ENCODE measurements at places on chromosomes 7 and 10. TPM values are rescaled to one million over a fixed set of nuclear protein-coding genes. Genes with fewer than 3 reads are reported as not detected.

DNA sequence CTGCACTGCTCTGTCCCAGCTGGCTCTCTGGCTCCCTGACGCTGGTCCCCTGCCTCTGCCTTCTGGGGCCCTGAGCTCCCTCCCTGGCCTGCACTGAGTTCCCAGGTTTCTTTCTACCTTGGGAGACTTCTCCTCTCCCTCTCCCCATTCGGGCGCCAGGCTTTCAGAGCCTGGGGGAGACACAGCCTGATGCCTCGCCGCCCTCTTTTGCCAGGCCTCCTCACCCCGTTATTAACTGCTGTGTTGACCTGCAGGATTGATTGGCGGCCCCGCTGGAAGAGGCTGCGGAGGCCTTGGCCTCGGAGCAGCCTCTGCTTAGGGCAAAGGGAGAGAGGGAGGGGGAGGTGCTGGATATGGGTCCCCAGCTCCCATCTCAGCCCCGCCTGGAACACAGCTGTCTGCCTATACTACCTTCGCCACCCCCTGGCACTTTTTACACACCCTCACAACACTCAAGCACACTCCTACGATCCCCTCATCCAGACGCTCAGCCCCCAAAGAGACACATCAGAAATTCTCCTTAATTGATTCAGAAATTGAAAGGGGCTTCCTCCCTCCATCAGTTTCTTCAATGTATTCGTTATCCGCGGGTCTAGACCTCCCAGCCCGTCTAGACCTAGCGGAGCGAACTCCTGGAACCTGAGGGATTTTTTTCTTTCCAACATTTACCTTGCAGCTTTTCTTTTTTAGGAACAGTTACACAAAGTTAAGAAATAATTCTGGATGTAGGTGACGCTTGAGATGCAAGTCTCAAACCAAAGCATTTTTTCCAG is 7.1 kb upstream of the PAX2 start:
- H3K27me3 ChIP-seq: peaks cover 100% of the 10 kb centered on the region
- no peak overlapping the region for H3K27ac ChIP-seq
- no peak for DNase-seq
- H3K36me3 ChIP-seq: no peaks in the 10 kb centered on the region
- no peaks in the 10 kb centered on the region for H3K4me1 ChIP-seq

- peaks cover 5% of the 10 kb centered on the region for H3K4me1 ChIP-seq
- no peaks in the 10 kb centered on the region for H3K36me3 ChIP-seq
- no peak overlapping the region for H3K4me3 ChIP-seq
- no peak for DNase-seq
- H3K27ac ChIP-seq: no peak overlapping the region
- H3K27me3 ChIP-seq: no peaks in the 10 kb centered on the region
Observed at GRCh38 chr7:127884066-127884559, 147.1 kb downstream of the LRRC4 start.

DNA sequence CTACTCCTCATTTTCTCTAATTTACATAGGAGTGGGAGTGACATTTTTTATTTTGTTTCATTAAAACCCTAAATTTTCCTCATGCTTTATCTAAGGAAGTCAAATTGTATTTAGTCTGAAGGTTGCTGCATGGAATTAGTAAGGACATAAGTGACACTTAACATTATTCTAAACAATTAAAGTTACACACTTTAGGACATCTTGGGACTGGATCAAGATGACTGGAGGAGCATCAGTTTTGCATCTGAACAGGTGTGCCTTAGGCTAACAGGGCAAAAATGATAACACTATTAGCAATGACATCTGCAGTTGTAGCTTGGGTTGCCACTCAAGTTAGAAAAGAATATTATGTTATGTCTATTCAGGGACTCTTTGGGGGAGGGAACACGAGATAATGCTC is 199.4 kb downstream of the HDAC9 start:
- H3K4me1 ChIP-seq: no peaks in the 10 kb centered on the region
- H3K27ac ChIP-seq: no peak overlapping the region
- DNase-seq: no peak
- H3K4me3 ChIP-seq: no peak overlapping the region
- no peaks in the 10 kb centered on the region for H3K27me3 ChIP-seq

DNA sequence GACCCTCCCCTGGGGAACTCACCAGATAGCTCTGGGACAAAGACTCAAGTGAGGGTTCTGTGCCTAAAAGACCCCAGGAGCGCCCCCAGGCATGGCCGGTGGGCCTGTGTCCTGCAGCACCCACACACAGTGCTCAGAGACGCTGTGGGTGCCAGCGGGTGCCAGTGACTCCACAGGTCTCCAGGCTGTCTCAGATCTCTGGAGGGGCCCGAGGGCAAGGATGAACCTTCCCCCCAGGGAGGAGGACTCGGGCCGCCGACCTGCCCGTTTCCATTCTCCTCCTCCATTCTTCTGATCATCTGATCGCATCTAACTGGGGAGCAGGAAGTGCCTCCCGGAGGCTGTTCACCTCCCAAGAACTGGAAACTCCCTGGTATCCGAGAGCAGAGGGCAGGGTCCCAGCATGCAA is 980 bp downstream of the ADAM8 start:
- peaks cover 45% of the 10 kb centered on the region for H3K27me3 ChIP-seq
- DNase-seq: no peak
- peak overlapping the region; percentile 96 for H3K27ac ChIP-seq
- H3K36me3 ChIP-seq: no peaks in the 10 kb centered on the region
- H3K4me3 ChIP-seq: no peak overlapping the region

DNA sequence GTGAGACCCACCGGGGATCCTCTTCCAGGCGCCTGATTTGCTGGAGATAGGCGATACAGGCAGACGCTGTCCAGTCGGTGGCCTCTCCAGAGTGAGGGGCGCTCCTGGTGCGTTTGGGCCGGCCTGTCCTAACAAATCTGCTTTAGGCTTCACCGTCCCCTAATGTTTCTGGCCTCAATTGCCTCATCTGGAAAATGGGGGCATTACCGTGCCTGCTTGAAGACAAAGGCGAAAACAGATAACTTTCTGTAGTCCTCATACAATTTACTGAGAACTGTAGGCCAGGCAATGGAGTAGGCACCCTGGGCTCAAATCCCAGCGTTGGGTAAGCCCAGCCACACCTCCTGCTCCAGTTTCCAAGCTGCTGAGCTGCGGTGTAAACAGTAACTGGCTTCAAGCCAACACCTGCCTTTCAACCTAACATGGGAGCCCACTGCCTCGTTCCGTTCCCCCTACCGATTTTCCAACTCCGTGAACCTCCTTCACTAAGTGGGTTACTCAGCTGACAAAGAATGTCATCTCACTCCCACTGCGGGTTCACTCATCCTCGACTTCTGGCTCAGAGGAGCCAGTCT is 589 bp upstream of the ZFAND4 start:
- DNase-seq: peak; percentile 31
- peak overlapping the region; percentile 96 for H3K27ac ChIP-seq
- H3K27me3 ChIP-seq: no peaks in the 10 kb centered on the region
- H3K36me3 ChIP-seq: no peaks in the 10 kb centered on the region

The PHYHIPL gene
- not detected for total RNA-seq

The ADAM8 gene
- total RNA-seq: 45.3 TPM

The NODAL gene
- not detected for total RNA-seq

GRCh38 chr10:22552888-22553378 is 161.4 kb downstream of the PIP4K2A start:
- no peaks in the 10 kb centered on the region for H3K4me1 ChIP-seq
- no peaks in the 10 kb centered on the region for H3K27me3 ChIP-seq
- H3K4me3 ChIP-seq: no peak overlapping the region
- peaks cover 45% of the 10 kb centered on the region for H3K36me3 ChIP-seq
- no peak overlapping the region for H3K27ac ChIP-seq

DNA sequence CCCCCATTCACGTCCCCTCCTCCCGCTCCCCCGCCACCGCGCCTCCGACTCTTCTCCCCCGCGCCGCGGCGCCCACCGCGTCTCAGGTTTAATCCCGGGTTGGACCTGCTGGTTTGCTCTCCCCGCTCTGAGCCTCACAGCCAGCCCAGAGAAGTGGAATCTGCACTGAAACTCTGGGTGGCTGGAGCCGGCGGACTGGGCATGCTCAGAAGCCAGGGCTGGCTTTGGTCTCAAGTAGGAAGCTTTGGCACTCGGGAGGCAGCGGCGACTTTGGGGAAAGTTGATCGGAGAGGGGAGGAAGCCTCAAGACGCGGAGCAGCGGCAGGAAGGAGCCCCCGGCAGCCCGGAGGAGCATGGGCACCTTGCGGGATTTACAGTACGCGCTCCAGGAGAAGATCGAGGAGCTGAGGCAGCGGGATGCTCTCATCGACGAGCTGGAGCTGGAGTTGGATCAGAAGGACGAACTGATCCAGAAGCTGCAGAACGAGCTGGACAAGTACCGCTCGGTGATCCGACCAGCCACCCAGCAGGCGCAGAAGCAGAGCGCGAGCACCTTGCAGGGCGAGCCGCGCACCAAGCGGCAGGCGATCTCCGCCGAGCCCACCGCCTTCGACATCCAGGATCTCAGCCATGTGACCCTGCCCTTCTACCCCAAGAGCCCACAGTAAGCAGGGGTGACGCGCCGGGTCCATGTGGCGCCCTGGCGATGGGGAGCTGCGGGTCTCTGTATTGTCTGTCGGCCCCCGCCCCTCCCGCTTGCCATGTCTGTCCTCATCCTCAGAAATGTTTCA is at the start of gene PRKG1:
Gene PRKG1 (plus strand): TSS at position 250 of the 791 bp plus-strand sequence.
- peak within 1 kb of the TSS; percentile 39 for H3K27ac ChIP-seq
- no peaks in the 10 kb centered on the region for H3K4me1 ChIP-seq
- peaks cover 46% of the 10 kb centered on the region for H3K27me3 ChIP-seq
- H3K4me3 ChIP-seq: peak within 1 kb of the TSS; percentile 55
- peak; percentile 69 for DNase-seq

GRCh38 chr7:19051767-19052375 is 65.6 kb downstream of the TWIST1 start:
- H3K4me1 ChIP-seq: no peaks in the 10 kb centered on the region
- no peak for DNase-seq
- no peak overlapping the region for H3K4me3 ChIP-seq
- no peak overlapping the region for H3K27ac ChIP-seq
- no peaks in the 10 kb centered on the region for H3K36me3 ChIP-seq

DNA sequence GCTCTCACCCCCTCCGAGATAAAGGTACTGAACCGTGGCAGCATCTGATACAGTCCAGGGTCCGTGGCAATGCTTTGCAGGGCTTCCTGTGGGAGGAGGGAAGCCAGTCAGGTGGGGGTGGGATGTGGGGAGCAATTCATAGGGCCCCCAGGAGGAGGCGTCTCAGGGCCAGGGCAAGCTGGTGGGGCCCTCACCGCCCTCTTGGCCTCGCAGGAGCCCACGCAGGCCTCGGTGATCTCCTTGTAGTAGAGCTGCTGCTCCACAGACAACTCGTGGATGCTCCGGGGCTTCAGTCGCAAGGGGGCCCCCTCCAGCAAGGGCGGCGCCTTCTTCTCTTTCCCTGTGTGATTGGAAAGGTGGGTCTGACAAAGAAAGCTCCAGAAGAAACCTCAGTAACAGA is 7.2 kb downstream of the TAF6 start:
- no peak overlapping the region for H3K4me3 ChIP-seq
- no peaks in the 10 kb centered on the region for H3K4me1 ChIP-seq
- no peaks in the 10 kb centered on the region for H3K36me3 ChIP-seq
- no peak for DNase-seq
- H3K27ac ChIP-seq: no peak overlapping the region
- no peaks in the 10 kb centered on the region for H3K27me3 ChIP-seq

GRCh38 chr10:124495725-124496124 is 34.1 kb downstream of the LHPP start:
- H3K27me3 ChIP-seq: no peaks in the 10 kb centered on the region
- no peaks in the 10 kb centered on the region for H3K36me3 ChIP-seq
- H3K27ac ChIP-seq: no peak overlapping the region
- H3K4me1 ChIP-seq: no peaks in the 10 kb centered on the region
- H3K4me3 ChIP-seq: no peak overlapping the region

DNA sequence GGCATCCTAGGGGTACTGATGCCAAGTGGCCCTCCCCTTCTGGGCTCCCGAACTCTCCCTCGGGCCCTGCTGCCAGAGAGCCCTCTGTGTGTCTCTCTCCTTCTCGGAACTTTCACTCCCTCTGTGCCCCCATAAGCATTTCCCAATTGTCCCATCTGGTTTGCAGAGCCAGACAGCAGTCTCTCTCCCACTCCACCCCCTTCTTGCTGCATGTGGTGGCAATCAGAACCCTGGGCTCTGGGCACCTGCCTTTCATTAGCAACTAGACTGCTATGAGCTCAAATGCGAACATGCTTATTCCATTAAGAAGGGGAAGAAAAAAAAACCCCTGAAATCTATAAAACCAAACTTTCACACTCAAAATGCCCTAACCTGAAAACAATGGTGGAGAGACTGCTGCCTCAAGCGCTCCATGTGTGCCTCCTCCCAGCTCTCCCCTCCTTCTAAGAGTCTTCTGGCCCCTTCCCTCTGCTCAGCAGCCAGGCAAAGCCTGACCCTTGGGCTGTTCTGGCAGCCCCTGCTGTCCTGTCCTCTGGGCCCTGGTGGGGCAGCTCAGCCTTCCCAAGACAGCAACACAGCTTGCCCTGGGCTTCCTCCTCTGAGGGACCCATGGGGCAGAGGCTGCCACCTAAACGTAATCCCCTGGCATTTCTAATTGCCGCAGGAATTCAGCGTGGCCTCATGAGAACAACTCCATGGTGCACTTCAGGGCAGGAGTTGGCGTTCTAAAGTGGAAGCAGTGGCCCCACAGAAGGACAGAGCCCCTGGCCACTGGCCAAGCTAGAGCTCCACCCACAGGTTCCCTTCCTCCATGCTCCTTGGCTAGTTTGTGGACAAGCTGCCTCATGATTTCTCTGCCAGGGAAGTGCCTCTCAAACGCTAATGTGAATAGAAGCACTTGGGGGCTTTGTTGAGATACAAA is 415.4 kb downstream of the PLXNA4 start:
- no peaks in the 10 kb centered on the region for H3K4me1 ChIP-seq
- peak; percentile 75 for DNase-seq
- H3K4me3 ChIP-seq: no peak overlapping the region
- no peaks in the 10 kb centered on the region for H3K36me3 ChIP-seq
- H3K27me3 ChIP-seq: no peaks in the 10 kb centered on the region

The CDK1 gene
- 9.2 TPM for total RNA-seq

- peaks cover 53% of the 10 kb centered on the region for H3K4me1 ChIP-seq
- no peak overlapping the region for H3K4me3 ChIP-seq
- H3K27ac ChIP-seq: no peak overlapping the region
Observed at GRCh38 chr7:75635036-75635435, 103.7 kb downstream of the HIP1 start.
